ENCODE measurements at places on chromosomes 12 and 14.

GRCh38 chr14:62947301-62947700 is 98.0 kb downstream of the KCNH5 start:
- DNase-seq, result no peak

DNA sequence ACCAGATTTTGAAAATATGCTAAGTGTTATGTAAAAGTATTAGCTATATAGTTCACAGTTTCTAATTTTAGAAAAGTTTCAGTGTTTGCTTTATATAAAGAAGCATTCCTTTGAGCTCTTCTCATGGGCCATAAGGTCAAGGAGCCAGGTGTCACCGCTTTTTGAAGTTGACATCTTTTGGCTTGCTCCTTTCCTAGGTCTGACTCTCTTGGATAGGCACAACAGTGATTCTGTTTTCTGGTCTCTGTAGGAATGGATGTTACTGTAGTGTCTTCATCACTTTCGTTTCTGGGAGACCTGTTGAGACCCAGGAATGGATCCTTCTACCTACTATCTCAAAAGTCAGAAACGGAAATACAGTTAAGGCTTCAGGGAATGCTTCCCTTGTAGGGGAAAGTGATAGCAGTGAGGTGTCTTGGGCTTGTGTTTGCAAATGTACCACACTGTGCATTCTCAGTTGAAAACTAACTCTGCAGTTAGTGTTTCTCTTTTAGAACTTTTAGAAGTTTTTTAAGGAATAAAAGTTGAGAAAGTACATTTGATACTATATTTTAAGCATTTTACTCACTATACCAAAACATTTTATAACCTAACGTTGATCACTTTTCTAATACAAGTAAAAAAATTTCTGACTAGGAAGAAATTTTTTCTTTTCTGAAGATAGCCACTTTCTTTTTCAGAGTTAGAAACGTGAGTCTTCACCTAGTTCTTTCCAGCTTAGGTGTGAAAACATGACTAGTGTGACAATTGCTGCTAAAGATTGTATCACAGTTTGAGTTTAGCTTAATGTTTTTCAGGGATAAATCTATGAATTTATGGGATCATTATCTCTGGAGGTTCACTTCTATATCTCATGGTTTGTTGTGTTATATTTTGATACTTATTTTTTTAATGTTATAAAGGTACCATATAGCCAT is 20.8 kb downstream of the VRK1 start:
- no peak for DNase-seq

- no peak for DNase-seq
These were observed 52.0 kb downstream of the RASSF9 start for GRCh38 chr12:85784096-85784720.

DNA sequence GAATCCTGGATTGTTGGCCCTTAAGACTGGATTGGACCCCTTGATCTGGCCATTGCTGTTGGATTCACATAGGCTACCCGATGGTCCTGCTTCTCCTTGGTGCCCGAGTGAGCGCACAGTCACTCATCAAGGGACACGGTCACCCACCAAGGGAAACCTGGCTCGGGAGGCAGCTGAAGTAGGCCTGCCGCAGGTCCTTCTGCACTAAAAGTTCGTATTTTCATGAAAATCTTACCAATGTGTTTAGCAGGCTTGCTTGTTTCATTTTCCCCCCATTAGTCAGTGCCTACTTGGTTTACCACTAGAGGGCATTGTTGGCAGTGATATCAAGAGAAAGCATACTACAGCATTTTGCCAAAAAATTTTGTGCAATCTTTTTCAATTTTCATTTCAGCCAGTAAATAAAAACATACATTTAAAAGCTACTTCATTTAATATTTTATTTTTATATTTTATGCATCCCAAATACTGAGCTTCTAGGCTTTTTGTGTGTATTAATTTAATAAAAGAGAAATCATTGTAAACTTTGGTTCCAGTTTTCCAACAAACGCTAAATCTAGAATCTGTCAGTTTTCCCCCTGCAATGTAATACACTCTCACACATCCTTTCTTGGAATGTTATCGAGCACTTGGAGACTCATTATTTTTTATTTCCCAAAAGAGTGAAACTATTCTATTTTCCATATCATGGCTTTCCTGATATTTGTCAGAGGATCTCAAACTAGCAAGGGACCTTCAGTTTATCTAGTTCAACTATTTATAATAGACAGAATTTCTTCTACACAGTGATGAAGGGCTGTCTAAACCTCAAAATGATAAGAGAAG is 116.7 kb downstream of the LMNTD1 start:
- peak; percentile 52 for DNase-seq

GRCh38 chr14:45041641-45042040 is 42.3 kb upstream of the PRPF39 start:
- DNase-seq, result no peak

GRCh38 chr12:96359328-96359727 is 40.9 kb downstream of the CDK17 start:
- no peak for DNase-seq

DNA sequence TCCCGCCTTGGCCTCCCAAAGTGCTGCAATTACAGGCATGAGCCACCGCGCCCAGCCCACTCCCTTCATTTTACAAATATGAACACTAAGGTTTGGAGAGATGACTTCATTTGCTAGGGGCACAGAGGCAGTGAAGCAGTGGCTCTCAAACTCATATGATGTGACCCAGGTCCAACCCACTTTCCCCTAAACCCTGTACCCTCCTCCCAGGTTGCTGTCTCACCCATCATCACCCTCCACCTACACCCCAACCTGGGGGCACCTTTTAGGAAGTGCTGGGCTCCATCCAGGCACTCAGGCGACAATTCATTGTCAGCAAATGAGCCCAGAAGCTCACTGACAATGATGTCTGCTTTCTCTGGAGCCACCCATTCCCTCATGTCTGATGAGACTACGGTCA is 4.8 kb upstream of the RBM23 start:
- DNase-seq, result no peak

- DNase-seq, result no peak
These were observed 7.4 kb downstream of the FBXO21 start for GRCh38 chr12:117182866-117183265.

- no peak for DNase-seq
These were observed 311.9 kb downstream of the CEP128 start for GRCh38 chr14:80629606-80630005.

DNA sequence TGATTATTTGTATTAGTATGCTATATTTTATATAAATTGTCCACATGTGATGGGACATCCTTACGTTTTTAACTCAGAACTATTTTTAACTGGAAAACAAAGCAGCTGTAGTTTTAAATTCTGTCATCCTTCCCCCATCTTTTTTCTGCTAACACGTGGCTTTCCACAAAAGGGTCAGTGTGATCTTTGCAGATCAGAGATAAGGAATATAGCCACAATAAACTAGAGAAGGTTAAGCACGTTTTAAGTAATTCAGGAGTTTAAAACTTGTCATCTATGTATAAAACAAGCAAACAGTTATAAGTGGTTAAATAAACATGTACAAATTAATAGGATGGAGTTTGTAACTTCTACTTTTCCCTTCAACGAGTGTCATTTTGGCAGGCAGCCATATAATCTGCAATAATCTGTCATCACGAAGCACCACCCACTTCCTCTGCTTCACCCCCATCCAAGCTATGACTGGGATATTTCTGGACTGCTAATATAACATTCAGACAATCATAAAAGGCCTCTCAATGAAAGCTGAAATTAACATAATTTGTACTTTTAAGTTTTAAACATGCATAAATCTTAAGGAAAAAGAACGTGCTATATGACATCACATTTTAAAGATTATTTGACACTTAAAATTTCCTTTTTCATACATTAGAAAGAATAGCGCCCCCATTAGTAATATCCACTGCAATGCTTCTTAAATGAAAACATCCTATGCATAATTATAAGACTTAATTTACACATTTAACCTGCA is 15.3 kb downstream of the TAOK3 start:
- no peak for DNase-seq

- DNase-seq, result no peak
These were observed 79.9 kb downstream of the HECTD1 start for GRCh38 chr14:31127690-31128089.

DNA sequence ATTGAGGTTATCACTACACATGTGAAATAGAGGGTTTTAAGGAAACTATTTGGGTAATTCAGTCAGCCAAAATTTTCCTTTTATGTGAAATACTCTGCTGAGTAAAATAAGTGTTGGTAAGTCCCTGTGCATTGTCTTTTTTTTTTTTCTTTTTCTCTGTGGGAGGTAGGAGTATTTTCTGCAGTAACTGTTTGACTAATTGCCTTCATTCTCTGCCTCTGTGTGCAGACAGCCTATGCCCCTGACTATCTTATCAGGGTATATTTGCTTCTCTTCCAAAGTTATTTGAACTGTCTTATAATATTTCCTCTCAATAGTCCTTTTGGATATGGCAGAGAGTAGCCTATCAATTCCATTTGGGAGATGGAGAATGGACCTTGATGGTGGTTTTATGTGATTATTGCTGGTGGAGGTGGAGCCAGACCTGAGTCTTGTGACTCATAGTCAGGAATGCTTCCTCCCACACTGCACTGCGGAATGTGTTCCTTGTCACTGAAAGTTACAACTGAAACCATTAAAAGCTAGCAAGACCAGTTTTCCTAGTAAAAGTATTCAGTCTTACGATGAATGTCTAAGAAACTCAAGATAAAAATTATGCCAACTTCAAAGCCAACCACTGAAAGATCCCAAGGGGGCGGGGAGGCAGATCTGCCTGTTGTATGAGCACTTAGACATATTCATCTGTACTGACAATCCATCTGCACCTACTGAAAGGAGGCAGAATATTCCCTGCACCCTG is 40.9 kb upstream of the STXBP6 start:
- no peak for DNase-seq

- no peak for DNase-seq
These were observed 27.5 kb downstream of the KLRK1 start for GRCh38 chr12:10362325-10362724.

DNA sequence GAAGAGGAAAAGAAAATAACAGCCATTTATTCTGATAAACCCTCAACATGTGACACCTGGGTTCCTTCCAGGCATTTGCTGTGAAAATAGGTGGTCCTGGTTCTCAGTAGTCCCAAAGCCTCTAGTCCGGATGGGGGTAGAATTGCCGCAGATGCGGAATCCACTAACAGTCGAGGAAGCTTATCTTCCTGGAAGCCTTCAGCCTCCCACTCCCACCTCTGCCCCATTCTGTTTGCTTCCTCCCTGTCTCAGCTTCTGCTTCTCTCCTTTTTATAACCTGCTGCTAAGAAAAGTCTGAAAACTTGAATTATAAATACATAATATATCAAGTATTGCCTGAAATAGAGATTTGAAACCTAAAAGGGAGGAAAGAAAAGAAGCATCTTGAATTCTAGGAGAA is 14.0 kb upstream of the MAP3K9 start:
- no peak for DNase-seq

GRCh38 chr14:30291216-30291615 is 267.7 kb upstream of the G2E3 start:
- DNase-seq, result peak; percentile 26

DNA sequence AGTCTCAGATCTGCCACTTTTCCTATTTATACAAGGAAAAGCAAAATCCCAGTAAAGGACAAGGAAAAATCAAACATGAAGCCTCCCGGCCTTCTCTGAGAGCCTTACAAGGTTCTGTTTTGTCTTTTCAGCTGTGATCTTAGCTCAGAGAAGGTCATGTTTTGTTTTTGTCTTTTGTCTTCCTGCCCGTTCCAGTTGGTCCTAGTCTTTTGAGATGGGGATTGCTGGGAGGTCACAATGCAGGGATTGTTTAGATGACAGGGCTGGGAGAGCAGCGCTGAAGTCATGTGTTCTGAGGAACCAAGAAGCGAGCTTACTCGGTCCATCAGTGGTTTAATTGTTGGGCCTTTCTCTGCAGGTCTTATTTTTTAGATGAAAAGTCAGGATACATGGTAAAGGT is 6.0 kb downstream of the PLEKHH1 start:
- no peak for DNase-seq

DNA sequence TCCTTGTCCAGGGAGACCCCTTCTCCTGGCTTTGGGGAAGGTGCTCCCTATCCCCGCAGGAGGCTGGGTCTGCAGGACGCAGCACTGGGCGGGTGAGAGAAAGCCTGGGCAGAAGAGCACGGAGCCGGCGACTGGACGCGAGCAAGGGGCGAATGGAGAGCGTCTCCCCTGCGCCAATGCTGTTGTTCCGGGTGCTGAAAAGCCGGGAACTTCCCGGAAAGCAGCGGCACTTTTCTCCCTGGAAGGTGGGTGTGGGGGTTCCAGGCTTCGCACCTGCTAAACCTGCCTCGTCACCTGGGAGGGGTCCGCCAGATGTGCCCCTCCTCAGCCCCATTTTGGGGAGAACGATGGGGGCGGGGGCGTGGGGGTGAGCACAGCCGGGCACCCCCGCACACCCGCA is 417.1 kb upstream of the TMTC1 start:
- no peak for DNase-seq

- no peak for DNase-seq
These were observed 182.6 kb downstream of the SLC25A21 start for GRCh38 chr14:36989806-36990205.

- DNase-seq, result no peak
These were observed 8.6 kb downstream of the BCL2L14 start for GRCh38 chr12:12079291-12079690.

GRCh38 chr14:75389679-75390078 is 38.1 kb upstream of the JDP2 start:
- peak; percentile 17 for DNase-seq

- no peak for DNase-seq
These were observed 1.9 kb upstream of the ACTR10 start for GRCh38 chr14:58198086-58198485.

GRCh38 chr12:54945082-54945481 is 39.5 kb downstream of the TESPA1 start:
- DNase-seq, result no peak

GRCh38 chr12:96258104-96258961 is 64.2 kb downstream of the ELK3 start:
- peak; percentile 57 for DNase-seq

GRCh38 chr12:12745576-12746211 is 28.5 kb downstream of the CDKN1B start:
- DNase-seq, result no peak

- DNase-seq, result peak; percentile 26
These were observed 30.1 kb upstream of the TSPAN11 start for GRCh38 chr12:30896461-30896860.

DNA sequence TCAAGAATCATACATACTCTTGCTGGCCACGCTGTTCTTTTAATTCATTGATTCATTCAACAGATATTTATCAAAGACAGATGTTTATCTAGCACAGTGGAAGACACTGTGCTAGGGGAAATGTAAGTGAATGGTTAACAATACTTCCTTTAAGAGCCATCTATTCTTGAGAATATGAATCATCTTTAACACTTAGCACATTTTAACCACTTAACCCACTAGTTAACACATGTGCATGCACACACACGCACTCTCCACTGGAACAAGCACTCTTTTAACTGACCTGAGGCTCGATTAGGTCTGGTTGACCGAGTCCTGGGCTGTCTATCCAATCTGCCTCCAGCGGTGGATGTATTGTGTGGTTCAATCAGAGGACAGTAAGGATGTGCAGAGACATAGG is 34.6 kb downstream of the LMNTD1 start:
- DNase-seq, result no peak

Measured in GM04504 (cell line).